Keratinocyte (primary cell): ENCODE measurements at places on chromosomes 3 and 15. TPM values are rescaled to one million over a fixed set of nuclear protein-coding genes. Genes with fewer than 3 reads are reported as not detected.

GRCh38 chr3:137866933-137867332 is 102.8 kb downstream of the SOX14 start:
- H3K4me1 ChIP-seq = no peaks in the 10 kb centered on the region
- peak; percentile 1 for DNase-seq
- no peak overlapping the region for H3K4me3 ChIP-seq
- no peaks in the 10 kb centered on the region for H3K27me3 ChIP-seq
- H3K36me3 ChIP-seq = no peaks in the 10 kb centered on the region
- H3K27ac ChIP-seq = no peak overlapping the region

- H3K4me1 ChIP-seq = no peaks in the 10 kb centered on the region
- H3K27ac ChIP-seq = no peak overlapping the region
- H3K27me3 ChIP-seq = peaks cover 5% of the 10 kb centered on the region
- no peak overlapping the region for H3K4me3 ChIP-seq
Measured at GRCh38 chr15:91271565-91272153, 171.6 kb downstream of the SV2B start.

GRCh38 chr15:43484455-43484854 is 8.5 kb downstream of the TP53BP1 start:
- H3K27ac ChIP-seq = no peak overlapping the region
- H3K36me3 ChIP-seq = peaks cover 3% of the 10 kb centered on the region
- no peak for DNase-seq

DNA sequence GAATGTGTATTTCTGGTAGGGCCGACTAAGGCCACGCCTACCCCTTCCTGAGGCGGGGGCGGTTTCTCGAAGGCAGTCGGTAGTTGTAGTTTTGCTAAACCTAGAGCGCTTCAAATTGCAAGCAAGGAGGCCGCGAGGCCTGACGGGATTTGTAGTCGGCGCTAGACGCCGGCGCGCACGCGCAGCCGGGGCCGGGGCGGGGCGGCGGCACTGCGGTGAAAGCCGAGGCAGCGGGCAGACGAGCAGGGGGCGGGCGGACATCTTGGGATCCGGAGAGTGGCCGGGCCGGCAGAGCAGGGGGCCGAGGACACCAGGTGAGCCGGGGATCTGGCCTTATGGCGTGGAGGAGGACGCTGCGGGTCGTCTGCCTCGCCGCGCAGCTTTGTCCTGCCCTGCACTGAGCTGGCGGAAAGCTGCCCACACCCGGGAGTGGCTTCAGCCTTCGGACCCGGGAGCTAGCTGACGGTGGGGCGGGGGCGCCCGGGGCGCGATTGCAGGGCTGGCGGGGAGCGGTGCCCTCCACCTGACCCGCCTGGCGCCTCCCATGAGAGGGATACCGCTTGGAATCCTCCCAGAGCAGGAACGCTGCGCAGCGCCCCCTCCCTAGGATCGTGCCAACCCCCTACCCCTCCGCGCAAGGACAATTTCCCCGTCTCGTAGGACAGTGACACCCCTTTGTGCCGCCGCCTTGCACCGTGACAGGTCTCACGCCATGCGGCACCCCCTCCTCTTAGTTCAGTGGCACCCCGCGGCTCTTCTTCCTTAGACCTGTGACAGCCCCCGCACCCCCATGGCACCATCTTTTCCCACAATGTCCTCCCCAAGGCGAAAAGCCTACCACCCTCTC is at the start of gene AP2M1:
TSS of gene AP2M1 (plus strand) at position 210 of the 847 bp plus-strand sequence. CDS start 2,139 bp downstream, outside the sequence.
- peaks cover 29% of the 10 kb centered on the region for H3K4me1 ChIP-seq
- DNase-seq = peak; percentile 95

GRCh38 chr3:55661141-55661540 is 174.0 kb upstream of the WNT5A start:
- H3K4me1 ChIP-seq = peaks cover 23% of the 10 kb centered on the region
- H3K27me3 ChIP-seq = no peaks in the 10 kb centered on the region
- H3K36me3 ChIP-seq = no peaks in the 10 kb centered on the region
- H3K4me3 ChIP-seq = no peak overlapping the region

GRCh38 chr3:13712682-13713180 is 163.8 kb downstream of the FBLN2 start:
- DNase-seq = no peak
- no peak overlapping the region for H3K27ac ChIP-seq
- H3K27me3 ChIP-seq = peaks cover 4% of the 10 kb centered on the region
- no peak overlapping the region for H3K4me3 ChIP-seq
- no peaks in the 10 kb centered on the region for H3K36me3 ChIP-seq
- no peaks in the 10 kb centered on the region for H3K4me1 ChIP-seq

DNA sequence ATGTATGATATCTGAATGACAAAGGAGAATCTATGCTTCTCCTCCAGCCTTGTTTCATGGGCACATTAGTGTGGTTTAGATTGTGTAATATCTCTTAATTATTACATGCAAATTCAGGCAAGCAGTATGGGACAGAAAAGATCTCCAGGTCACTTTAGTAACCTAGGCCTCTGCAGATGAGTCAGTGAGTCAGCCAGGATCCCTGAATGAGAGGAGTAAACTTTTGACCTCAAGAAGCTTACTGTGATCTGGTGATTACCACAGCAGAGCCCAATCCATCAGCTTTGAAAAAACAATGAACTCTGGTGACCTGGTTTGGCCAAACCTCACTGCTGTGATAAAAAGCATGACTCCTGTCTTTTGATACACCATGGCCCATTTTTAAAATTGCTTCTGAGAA is 107.8 kb downstream of the LRRN1 start:
- no peaks in the 10 kb centered on the region for H3K36me3 ChIP-seq
- no peaks in the 10 kb centered on the region for H3K27me3 ChIP-seq
- H3K27ac ChIP-seq = no peak overlapping the region
- DNase-seq = no peak

- no peaks in the 10 kb centered on the region for H3K36me3 ChIP-seq
- H3K4me1 ChIP-seq = no peaks in the 10 kb centered on the region
- no peaks in the 10 kb centered on the region for H3K27me3 ChIP-seq
- H3K27ac ChIP-seq = no peak overlapping the region
Measured at GRCh38 chr3:112171144-112171543, 38.1 kb upstream of the GCSAM start.

NRROS gene
- polyA plus RNA-seq = 0.02 to 0.05 TPM (median 0.03 TPM) in 3 replicates

LDHAL6B gene
- not detected in 3 replicates for polyA plus RNA-seq

PRC1 gene
- polyA plus RNA-seq = 23.4 to 105 TPM (median 78.4 TPM) in 3 replicates

NEDD4 gene
- 15.5 to 24.3 TPM (median 19.0 TPM) in 3 replicates for polyA plus RNA-seq

STRIT1 gene
- not detected in 3 replicates for polyA plus RNA-seq

KNSTRN gene
- 21.0 to 42.8 TPM (median 42.4 TPM) in 3 replicates for polyA plus RNA-seq

MESP1 gene
- 0.05 TPM in 1 of 3 replicates, not detected in the others for polyA plus RNA-seq

CHRNA7 gene
- polyA plus RNA-seq = 0.93 to 1.4 TPM (median 1.0 TPM) in 3 replicates

LINGO1 gene
- 0.06 TPM in 1 of 3 replicates, not detected in the others for polyA plus RNA-seq

ZNF660 gene
- polyA plus RNA-seq = 0.01 to 0.05 TPM (median 0.02 TPM) in 3 replicates

TMEM266 gene
- 0.02 to 0.35 TPM (median 0.03 TPM) in 3 replicates for polyA plus RNA-seq

C3orf85 gene
- polyA plus RNA-seq = not detected in 3 replicates
